Endodermal cell (in vitro differentiated cells): ENCODE measurements at places on chromosomes 7 and 10.

GRCh38 chr10:43595739-43596298, 10.4 kb upstream of the ZNF485 start:
- H3K4me3 ChIP-seq = no peak overlapping the region
- H3K4me1 ChIP-seq = no peaks in the 10 kb centered on the region
- no peak overlapping the region for H3K27ac ChIP-seq

GRCh38 chr10:113020838-113021237, 70.8 kb downstream of the TCF7L2 start:
- no peak overlapping the region for H3K27ac ChIP-seq
- H3K4me1 ChIP-seq = peaks cover 16% of the 10 kb centered on the region
- DNase-seq = no peak
- H3K27me3 ChIP-seq = no peaks in the 10 kb centered on the region
- no peak overlapping the region for H3K4me3 ChIP-seq
- H3K36me3 ChIP-seq = peaks cover 31% of the 10 kb centered on the region

- DNase-seq = peak; percentile 81
- peak overlapping the region; percentile 86 for H3K27ac ChIP-seq
These were observed 41.2 kb downstream of the ZCCHC24 start for GRCh38 chr10:79404231-79404609.

DNA sequence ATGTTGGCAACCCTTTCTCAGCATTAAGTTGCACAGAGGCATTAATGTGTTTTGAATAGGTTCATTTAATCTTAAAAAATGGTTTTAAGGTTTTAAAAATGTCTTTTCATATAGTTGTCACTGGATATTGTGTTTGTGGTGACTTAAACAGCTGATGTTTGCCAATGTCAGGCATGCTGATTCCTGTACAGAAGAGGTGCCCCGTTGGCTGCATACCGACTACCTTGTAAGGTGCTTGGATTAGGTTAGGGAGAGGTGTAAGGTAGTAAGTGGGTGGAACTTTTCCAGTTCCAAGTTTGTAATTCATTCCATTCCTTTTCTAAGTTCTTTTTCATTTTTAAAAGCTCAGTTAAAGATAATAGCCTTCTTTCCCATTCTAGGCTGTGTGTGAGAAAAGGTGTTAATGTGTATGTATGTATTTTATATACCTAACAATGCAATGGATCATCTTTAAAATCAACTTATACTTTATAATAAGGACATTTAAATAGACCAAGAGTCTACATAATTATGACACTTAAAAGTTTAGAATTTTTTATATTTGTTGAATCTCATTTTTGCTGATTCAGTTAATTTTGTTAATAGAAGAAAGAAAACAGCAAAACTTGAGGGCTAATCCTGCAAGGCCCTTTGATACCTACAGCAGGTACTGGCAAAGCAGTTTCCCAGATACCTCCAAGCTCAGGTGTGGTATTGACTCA, 155.2 kb downstream of the LCOR start:
- no peaks in the 10 kb centered on the region for H3K4me1 ChIP-seq
- no peak overlapping the region for H3K27ac ChIP-seq
- H3K36me3 ChIP-seq = peaks cover 9% of the 10 kb centered on the region

GRCh38 chr10:17179002-17179401, 22.5 kb downstream of the TRDMT1 start:
- H3K4me3 ChIP-seq = no peak overlapping the region
- DNase-seq = no peak
- no peak overlapping the region for H3K27ac ChIP-seq
- no peaks in the 10 kb centered on the region for H3K36me3 ChIP-seq
- no peaks in the 10 kb centered on the region for H3K27me3 ChIP-seq
- no peaks in the 10 kb centered on the region for H3K4me1 ChIP-seq

- DNase-seq = no peak
- no peaks in the 10 kb centered on the region for H3K4me1 ChIP-seq
- H3K4me3 ChIP-seq = no peak overlapping the region
- H3K27me3 ChIP-seq = no peaks in the 10 kb centered on the region
These were observed 16.2 kb upstream of the BRAF start for GRCh38 chr7:140940898-140941297.

GRCh38 chr10:80188713-80189112, 16.6 kb downstream of the ANXA11 start:
- H3K36me3 ChIP-seq = no peaks in the 10 kb centered on the region
- H3K27ac ChIP-seq = no peak overlapping the region
- H3K27me3 ChIP-seq = no peaks in the 10 kb centered on the region
- DNase-seq = no peak

- no peaks in the 10 kb centered on the region for H3K27me3 ChIP-seq
- DNase-seq = no peak
- no peak overlapping the region for H3K27ac ChIP-seq
These were observed 521.9 kb downstream of the TYW1 start for GRCh38 chr7:67518580-67518979.

GRCh38 chr10:6128087-6128486, 39.3 kb downstream of the RBM17 start:
- no peak overlapping the region for H3K27ac ChIP-seq
- DNase-seq = peak; percentile 48
- peaks cover 7% of the 10 kb centered on the region for H3K4me1 ChIP-seq
- H3K36me3 ChIP-seq = no peaks in the 10 kb centered on the region
- H3K27me3 ChIP-seq = no peaks in the 10 kb centered on the region

DNA sequence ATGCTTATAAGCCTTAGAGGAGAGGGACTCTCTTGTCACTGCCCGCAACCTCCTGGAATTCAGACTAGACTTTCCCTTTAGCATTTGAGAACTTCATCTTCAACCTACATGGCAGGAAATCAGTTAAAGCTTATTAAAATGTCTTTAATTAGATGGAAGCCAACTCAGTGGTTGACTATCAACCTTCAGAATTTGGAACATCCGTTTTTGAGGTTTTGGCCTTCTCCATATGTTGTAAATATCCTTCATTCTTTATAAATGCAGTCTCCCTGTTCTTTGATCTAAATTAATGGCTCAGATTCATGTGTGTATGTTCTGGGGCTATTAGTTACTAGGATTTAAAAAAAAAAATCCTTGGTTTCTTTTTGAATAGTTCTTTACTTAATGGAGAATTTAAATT, 85.0 kb downstream of the ANKRD61 start:
- H3K4me1 ChIP-seq = no peaks in the 10 kb centered on the region
- H3K27ac ChIP-seq = no peak overlapping the region
- no peak for DNase-seq
- H3K27me3 ChIP-seq = no peaks in the 10 kb centered on the region
- H3K36me3 ChIP-seq = peaks cover 93% of the 10 kb centered on the region

- H3K27me3 ChIP-seq = peaks cover 85% of the 10 kb centered on the region
- peaks cover 5% of the 10 kb centered on the region for H3K4me1 ChIP-seq
- H3K27ac ChIP-seq = no peak within 1 kb of the TSS
- DNase-seq = peak; percentile 94
These were observed at the start of gene CRTAC1 for GRCh38 chr10:98030093-98030821. Gene CRTAC1 (minus strand): TSS chr10:98030621. CDS start chr10:98030472, 149 bp downstream.

DNA sequence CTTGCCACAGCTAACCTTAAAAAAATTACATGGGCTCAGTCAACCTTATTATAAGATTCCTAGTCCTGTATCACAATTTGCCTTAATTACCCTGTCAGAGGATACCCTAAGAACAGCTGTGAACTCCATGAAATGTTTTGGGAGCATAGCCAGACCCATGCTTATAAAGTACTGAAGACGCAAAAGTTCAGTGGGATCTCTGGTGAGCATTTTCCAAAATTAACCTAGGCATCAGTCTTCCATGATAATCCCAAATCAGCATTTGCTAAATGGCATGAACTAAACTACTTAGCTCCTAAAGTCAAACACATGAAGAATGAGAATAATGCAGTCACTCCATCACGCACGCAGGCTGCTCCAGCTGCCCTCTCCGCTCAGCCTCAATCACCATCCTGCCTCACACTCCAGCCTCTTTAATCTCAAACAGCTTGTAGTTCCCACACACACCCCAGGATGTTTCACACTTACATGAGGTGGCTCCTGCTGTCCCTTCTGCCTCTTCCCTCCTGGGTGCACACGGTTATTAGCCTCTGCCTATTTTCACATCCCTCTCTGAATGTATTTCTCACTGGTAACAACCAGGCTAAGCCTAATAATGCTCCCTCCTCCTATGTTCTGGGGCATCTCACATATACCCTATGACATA, 15.3 kb downstream of the IGF2BP3 start:
- H3K27me3 ChIP-seq = no peaks in the 10 kb centered on the region
- peak; percentile 73 for DNase-seq
- H3K4me1 ChIP-seq = no peaks in the 10 kb centered on the region
- no peak overlapping the region for H3K4me3 ChIP-seq
- no peak overlapping the region for H3K27ac ChIP-seq
